GM04504 (cell line): ENCODE measurements at places on chromosomes 1 and 21.

- DNase-seq = no peak
These were observed 18.1 kb downstream of the KNCN start for GRCh38 chr1:46533179-46533864.

DNA sequence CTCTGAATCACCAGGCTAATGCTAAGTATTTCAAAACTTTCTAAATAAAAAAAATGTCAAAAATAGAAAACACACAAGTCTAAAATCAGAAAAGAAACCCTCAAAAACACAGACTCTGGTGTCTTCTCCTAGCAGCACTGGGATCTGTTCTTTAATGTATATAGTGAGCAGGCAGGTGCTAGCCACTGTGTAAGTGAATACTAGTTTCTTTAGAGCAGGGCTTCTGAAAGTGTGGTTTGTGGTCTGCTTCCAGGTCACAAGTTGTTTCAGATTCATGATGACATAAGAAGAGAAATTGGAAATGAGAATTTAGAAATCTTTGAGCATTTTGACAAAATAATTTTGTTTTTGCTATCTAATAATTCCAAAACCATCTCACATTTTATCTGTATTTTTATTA lies 763.1 kb downstream of the USP25 start:
- DNase-seq = no peak

DNA sequence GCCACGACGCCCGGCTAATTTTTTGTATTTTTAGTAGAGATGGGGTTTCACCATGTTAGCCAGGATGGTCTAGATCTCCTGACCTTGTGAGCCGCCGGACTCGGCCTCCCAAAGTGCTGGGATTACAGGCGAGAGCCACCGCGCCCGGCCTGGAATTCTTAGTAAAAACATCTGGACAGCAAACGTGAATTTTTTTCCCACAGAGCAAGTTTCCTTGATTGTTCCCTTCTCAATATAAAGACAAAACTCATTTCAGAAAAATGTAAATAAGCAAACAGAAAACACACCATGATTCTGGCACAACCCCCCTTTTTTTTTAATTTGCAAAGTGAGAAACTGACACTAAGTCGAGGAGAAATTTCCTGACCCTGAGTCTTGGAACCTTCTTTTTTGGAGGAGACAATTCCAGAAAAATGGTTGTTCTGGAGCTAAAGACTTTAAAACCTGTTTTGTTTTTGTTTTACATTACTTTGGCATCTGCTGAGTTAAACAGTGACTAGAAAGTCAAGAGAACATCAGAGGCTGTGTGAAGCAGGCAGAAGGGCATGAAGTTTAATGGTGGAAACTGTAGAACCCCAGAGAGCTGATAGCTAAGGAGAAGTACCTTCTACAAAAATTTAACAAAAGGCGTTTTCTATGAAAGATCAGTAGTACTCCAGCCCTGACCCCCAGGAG lies 10.3 kb upstream of the HMGCS2 start:
- DNase-seq = peak; percentile 25

DNA sequence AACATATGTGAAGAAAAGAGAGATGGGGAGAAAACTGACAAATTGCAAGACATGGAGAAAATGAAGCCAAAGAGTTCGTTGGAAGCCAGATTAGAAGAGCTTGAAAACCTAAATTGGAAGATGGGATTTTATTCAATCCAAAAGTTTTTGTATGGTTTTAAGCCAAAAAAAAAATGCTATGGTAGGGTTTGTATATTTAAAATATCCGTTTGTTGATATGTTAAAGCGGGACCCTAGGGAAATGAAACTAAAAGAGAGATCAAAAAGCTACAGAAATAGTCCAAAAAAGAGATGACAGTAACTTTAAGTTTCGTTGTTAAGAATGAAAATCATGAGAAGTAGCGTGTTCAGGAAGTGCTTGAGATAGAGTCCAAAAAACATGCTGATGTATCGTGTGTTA lies 617.7 kb upstream of the ADGRL2 start:
- no peak for DNase-seq

DNA sequence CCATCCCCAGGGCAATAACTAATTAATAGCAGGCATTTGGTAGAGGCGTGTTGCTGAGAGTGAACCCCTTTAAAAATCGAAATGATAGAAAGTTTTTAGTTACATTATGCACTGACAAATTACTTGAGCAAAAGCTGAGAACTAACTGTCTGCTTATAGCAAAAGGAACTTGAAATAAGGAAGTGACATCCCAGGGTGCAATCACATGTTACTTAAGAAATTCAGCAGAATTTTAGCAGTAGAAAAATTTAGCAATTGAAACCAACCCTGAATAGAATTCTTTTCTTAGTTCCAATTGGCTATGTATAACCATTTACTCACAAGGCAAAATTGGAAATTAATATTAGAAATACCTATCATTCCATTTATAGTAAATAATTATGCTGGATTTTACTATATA lies 139.5 kb upstream of the SAMSN1 start:
- DNase-seq = no peak

DNA sequence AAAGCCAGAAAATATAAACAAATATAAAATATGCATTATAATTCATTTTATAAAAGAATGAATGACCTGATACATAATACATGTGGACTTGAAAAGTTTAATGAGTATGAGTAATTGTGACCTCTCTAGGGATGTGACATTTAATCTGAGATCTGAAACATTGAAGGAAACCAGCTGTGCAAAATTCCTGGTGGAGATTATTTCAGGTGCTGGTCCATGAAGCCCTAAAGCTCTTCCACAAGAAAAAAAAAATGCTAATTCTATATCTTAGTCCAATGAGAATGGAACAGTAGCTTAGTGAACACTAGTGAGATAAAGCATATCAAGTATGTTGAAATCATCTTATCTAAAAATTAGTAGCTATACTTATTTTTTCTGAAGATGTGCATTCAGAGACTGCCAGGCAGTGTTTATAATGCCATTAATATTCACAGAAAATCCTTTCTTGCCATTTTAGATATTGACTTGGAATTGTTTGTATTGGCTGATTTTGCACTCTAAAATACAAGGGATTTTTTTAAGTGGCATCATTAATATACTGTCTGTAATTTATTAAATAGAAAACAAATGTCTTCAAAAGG lies 1485.9 kb downstream of the PLA2G4A start:
- no peak for DNase-seq

DNA sequence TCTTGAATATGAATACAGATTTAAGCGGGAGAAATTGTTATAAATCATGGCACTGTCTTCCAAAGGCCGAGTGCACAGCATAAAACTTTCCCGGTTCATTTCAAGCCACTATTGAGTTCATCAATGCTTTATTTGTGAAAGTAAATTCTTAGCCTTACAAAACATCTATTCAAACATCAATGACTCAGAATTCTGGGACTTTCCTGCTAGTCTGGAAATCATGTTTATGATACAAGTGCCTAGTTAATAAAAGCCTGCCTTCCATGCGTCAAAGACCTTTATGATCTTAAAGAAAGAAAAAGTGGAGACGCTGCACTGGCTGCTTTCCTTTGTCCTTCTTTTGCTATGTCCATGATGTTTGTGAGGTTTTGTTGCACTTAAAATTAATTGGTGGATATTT lies 137.7 kb downstream of the SETD4 start:
- no peak for DNase-seq

DNA sequence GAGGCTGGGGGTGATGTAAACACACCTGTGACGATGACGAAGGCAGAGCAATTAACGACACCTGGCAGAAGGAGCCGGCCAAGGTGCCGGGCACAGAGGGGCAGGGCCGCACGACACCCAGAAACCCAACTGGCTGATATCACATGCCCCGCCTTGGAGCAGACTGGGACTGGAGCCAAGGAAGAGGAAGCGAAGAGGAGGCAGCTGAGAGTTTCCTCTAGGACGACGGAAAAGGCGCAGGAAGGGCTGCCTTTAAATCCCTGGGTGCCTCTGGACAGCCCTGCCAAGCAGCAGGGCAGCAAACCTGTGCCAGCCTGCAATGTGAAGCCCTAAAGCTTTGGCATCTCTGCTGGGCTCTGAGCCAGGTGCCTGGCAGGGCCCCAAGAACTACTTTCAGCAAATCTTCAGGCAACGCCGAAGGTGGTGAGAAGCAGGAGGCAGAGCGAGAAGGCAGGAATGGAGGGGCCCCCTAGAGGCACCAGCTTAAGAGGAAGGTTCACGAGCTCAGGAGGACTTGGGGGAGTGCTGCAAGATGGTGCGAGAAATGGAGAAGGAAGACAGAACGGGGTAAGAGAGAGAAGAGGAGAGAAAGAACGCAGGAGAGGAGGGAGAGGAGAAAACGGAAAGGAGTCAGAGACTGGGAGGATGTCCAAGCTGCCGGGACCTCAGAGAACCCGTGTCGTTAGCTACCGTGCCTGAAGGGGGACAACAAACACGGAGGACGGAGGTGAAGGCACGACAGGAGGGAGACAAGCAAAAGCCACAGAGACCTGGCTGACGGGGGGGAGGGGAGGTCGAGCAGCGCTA lies 25.3 kb upstream of the PEF1 start:
- DNase-seq = no peak

GRCh38 chr1:73948055-73948454 lies 249.9 kb downstream of the LRRIQ3 start:
- peak; percentile 42 for DNase-seq

DNA sequence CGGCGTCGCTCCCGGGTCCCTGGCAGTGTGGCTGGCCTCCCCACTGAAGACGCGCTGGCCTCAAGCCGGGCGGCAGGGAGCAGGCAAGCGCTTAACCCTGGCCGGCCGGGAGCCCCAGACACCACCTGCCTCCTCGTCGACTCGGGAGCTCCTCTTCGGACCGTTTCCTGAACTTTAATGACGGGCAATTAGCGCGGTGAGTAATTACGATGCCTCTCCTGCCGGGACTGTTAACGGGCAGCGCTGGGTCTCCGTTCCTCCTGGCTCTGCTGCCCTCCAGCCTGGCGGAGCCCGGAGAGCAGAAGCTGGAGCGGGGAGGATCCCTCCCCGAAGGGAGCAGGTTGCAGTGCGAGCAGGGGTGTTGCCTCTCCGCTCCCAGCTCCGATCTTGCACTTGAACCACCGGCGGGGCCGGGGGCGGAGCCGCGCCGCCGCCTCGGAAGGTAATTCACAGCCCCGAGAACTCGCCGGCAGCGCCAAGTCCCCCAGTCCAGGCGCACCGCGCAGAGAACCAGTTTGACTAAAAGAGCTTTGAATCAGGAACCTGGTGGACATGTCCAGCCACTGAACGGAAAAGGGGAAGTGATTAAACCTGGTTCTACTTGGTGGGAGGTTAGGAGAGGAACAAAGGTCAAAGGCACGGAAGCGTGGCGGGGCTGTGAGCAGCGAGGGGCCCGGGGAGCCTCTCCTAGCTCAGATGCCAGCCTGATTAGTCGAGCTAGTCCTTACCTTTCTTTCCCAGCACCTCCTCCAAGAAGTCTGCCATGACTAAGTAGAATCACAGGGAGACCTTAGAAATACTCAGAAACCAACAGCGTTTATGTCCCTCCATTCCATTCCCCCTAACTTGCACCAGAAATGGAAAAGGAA lies 18.3 kb upstream of the PLEKHA6 start:
- DNase-seq = no peak

- no peak for DNase-seq
These were observed 429 bp downstream of the FCGR2A start for GRCh38 chr1:161505686-161506085.

DNA sequence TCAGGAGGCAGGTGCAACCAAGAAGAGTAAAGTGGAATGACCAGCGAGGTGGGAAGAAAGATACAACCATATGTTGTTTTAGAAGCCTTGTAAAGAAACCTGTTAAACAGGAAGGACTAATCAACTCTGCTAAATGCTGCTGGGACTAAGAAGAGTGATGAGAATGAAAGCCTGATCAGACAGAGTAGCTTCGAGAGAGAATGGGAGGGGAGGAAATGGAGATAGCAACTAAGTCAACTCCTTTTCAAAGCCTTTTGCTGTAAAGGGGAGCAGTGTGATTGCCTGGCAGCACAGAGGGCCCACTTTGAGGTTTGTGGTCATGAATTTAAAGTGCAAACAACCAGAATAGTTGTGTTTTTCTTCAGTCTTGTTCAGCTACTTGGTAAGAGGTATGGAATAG lies 31.4 kb downstream of the SLC30A7 start:
- DNase-seq = no peak

DNA sequence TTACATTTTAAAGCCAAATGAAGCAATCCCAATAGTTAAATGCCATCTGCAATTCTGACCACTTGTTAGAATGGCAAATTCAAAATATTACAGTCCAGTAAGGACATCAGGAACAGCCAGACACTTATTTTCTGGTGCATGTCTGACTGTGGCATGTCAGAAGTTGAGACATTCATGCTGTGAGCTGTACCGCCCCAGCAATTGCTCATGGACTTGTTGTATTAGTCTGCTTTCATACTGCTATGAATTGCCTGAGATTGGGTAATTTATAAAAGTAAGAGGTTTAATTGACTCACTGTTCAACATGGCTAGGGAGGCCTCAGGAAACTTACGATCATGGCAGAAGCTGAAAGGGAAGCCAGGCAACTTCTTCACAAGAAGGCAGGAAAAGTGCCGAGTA lies 19.1 kb downstream of the DDAH1 start:
- no peak for DNase-seq

GRCh38 chr1:109714661-109715372 lies 2.8 kb downstream of the GSTM5 start:
- no peak for DNase-seq

- DNase-seq = no peak
These were observed 38.0 kb downstream of the SLC1A7 start for GRCh38 chr1:53104289-53104913.

GRCh38 chr1:223771814-223772770 lies 59.8 kb downstream of the CAPN2 start:
- peak; percentile 51 for DNase-seq

DNA sequence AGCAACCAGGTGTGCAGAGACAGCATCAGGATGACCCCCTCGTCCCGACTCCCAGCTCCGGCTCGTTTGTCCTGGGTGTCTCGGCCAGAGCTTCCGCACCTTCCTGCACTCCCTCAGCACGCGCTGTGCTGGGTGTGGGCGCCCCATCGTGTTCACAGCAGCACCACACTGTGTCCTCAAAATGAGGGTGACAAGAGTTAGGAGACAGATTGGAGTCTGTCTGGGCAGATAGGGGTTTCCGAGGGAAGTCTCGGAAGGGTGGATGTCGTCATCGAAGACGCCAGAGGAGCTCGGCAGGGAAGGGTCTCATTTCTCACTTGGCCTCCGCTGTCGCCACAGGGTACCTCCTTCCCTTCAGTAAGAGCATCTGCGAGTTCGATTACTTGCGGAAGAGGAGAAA lies 4.1 kb downstream of the CCDC27 start:
- DNase-seq = no peak

- DNase-seq = no peak
These were observed 4.2 kb downstream of the OLFML2B start for GRCh38 chr1:162019446-162019845.

DNA sequence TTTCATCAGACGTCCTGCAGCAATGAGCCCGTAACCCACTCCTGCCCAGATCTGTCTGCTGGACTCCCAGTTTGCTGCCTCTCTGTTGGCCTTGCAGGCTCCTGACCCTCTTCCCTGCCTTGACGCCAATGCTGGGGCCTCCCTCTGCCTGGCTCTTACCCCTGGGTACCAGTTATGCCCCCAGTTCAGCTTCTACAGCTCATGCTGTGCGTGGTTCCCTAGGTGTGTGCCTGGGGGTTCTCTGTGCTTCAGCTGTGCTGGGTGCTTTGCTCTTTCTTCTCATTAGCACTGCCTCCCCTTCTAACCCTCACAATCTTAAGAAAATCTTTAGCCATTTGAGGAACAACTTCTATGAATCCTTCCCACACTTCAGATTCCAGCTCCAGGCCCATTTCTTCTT lies 151.4 kb downstream of the ZSCAN20 start:
- DNase-seq = no peak
